ENCODE measurements at places on chromosomes 7 and 10.

GRCh38 chr7:150340024-150340749 lies 1.2 kb downstream of the RARRES2 start:
- no peak for DNase-seq

- no peak for DNase-seq
Observed at GRCh38 chr7:128785738-128786137, 6.0 kb upstream of the CCDC136 start.

DNA sequence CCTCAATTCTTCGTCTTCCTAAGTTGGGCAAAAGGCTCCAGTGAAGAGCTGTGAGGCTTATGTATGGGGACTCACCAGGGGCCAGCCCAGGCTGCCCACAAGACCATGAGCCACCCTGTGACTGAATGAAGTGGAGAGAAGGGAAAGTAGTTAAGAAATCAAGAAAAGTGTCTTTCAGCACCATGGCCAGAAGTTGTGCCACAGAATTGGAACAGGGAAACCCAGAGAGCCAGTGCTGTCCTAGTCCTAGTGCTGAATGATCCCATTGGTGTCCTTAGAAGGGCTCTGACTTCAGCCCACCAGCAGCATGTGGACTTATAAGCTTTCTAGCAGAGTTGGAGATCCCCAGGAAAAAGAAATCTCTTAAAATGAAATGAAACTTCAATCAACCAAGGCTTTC lies 37.0 kb upstream of the CCSER2 start:
- no peak for DNase-seq

DNA sequence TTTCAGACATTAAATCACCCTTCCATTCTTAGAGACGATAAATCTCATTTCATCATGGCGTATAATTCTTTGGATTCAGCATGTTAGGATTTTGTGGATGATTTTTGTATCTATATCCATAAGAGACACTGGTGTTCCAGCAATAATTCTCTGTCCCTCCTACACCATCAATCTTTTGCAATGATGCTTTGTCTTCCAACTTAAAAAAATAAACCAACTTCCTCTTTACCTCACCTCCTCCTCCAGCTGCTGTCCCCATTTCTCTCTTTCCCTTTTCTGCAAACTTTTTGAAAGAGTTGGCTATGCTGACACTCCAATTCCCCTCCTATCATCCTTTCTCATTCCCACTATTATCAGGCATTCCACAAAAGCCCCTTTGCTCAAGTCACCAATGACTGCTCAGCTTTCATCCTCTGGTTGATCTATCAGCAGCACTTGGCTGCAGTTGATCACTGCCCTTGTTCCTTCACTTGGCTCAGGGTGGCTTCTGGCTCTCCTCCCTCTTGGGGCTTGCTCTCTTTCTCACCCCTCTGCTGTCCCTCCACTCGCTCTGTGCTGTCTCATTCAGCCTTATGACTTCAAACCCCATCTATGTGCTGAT lies 130.0 kb downstream of the ARHGAP22 start:
- no peak for DNase-seq

DNA sequence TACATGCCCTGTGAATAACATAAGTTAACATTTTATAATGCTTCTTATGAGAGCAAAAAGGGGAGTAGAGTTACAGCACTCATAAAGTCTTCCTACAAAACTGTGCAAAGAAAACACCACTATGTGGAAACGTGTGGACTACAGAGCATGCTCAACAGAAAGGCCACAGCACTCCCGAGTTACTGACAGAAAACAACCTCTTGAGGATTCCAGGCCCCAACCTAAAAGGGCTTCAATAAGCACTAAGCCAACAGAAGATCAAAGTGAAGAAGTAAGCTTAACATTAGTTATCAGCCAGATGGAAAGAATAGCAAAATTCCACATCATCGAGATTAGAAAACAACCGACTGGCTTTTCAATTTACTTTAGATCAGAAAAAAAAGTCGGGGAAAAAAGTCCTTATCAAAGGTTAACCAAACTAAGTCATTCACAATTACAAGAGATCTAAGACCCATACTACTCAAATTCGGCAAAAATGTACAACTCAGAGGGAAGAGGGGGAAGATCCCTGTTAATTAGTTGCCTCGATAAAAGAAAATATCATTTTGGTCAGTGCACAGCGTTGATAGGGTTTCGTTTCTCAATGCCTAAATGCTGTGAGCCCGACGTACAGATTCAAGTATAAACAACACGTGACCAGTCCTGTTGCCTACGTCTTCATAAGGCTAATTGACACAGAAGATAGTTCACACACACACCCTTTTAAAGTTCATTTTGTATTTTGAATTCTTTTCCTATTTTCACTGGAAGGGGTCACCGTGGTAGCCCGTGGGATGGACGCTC lies 1.4 kb downstream of the KBTBD2 start:
- DNase-seq: peak; percentile 24

- DNase-seq: no peak
Observed at GRCh38 chr7:135733603-135734342, 5.8 kb upstream of the SLC13A4 start.

DNA sequence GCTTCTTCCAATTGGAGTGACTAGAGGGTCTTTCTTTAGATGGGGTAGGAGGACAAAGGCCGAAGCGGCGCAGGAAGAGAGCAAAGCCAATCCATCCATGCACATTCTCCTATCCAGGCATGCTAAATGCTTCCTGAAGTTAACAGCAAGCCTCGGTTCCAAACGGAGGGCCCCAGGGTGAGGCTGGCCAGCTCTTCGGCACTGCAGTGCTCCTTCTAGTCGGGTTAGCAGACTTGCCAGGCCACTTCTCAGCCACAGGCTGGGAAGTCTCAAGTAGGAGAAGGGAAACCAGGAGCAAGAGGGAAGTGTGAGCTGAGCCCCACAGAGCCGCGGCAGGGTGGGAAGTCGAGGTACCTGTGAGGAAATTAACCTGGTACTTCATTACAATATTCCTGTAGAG lies 253.8 kb upstream of the INHBA start:
- no peak for DNase-seq

- no peak for DNase-seq
Observed at GRCh38 chr7:35605760-35606159, 89.2 kb downstream of the HERPUD2 start.

DNA sequence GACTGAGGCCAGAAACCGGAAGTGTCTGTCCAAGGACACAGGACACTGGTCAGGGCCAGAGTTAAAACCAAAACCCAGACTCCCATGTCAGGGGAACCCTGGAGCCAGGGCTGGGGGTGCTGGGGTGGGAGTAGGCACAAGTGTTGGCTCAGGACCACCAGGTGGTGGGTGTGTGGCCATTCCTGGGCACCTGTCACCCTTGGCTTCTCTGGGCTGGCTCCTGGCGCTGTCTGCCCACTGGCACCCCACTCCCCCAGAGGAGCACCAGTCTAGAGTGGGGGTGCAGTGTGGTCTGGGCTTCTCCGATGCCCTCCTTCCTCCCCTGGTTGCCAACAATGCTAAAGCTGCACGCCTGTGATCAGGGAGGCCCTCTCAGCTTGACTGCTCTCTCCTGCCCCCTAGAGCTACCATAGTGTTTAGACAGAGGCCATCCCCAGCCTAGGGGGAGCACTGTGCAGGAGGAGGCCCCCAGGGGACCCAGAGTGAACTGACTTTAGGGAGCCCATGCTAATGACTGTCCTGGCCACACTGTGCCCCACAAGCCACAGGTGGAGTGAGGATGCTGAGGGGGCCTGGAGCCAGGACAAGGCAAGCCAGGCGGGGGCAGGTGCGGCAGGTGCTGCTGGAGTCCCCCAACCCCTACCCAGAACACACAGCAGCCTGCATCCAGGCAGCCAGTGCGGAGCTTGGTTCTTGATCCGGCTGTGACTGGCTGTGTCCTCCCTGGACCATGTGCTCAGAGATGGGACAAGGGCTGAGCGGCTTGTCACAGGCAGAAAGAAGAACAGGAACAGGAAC lies 11.0 kb downstream of the RASGEF1A start:
- peak; percentile 64 for DNase-seq

GRCh38 chr10:90965720-90966119 lies 44.8 kb upstream of the ANKRD1 start:
- DNase-seq: no peak

DNA sequence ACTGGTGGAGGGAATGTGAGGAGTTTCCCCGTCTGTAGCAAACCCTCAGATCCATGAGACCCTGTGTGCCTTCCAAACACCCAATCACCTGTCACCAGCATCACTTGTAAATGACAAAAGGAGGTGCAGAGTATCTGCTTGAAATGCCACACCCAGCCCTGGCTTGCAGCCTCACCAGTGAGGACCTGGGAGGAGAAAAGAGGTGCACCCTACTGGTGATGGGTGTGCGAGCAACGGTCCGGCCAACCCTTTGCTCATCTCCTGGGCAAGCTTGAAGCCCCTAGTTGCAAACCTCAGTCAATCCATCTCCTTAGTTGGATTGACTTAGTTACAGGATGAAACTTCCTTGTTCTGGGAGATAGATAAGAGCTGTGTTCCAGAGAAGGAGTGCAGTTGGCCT lies 62.4 kb upstream of the WAPL start:
- no peak for DNase-seq

GRCh38 chr7:32522746-32523530 lies 27.6 kb downstream of the AVL9 start:
- no peak for DNase-seq

- DNase-seq: no peak
Observed at GRCh38 chr7:20596653-20597052, 18.8 kb upstream of the ABCB5 start.
